ENCODE measurements at places on chromosomes 5 and 9.

DNA sequence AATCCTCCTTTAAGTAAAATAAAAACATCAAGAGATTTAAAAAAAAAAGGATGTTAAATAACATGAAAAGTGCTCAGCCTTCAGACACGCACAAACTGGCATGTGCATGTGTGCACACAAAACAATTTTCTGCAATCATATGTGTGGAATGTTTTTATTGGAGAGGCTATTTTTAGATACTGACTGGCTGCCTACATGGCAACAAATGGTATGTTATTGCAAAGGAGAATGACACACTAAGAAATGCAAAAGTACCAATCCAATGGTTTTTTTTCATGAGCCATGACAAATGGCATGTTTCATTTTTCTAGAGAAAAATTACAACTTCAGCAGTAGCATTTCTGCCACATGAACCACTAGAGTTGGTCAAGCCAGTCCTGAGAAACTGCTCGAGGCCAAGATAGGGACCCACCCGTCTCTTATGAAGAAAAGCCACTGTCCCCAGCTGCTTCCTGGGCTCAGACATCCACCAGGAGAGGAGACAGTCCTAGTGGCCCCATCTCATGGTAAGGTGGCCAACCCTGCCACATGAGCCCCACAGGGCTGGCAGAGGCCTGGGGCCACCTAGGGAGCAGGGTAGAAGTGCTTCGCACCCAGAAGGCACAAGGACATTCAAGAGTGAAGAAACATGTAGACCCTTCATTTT lies 116.4 kb downstream of the MYO10 start:
- no peak for DNase-seq

DNA sequence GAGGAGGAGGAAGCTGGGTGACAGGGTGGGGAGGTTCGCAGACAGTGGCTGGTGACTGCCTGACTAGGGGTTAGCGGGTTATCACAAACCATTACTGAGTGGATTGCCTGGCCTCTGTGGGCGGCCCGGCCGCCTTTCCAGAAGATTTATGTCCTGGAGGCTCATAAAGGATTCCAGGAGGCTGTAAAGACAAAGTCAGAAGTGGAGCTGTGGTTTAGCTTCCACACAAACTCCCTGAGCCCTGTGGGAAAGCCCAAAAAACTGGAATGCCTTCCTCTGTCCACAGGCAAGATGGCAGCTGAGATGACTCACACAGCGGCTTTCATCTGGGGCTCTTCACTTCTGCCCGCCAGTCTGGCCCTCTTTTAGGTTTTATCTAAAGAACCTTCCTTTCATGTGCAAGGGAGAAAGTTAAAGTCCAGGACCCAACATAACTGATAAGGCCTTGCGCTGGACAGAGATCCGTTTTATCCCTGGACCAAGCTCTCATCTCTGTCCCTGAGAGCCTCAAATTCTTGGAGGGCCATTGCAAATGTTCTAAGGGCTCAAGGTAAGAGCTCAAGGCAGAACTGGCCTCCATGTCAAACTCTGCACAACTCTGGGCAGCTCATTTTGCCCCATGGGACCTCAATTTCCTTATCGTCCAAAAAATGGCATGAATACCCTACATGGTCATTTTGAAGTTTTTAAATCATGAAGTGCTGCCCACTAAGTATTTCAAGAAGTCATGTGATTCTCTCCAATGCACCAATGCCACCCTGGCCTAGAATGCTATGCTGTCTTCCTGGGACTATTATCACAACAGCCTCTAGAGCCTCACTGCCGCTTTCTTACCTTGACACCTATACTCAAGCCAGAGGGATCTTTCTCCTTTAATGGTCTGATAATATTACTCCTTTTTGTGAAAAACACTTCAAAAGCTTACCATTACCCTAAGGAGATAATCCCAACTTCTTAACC lies 249.4 kb upstream of the TRIM32 start:
- peak; percentile 53 for DNase-seq

DNA sequence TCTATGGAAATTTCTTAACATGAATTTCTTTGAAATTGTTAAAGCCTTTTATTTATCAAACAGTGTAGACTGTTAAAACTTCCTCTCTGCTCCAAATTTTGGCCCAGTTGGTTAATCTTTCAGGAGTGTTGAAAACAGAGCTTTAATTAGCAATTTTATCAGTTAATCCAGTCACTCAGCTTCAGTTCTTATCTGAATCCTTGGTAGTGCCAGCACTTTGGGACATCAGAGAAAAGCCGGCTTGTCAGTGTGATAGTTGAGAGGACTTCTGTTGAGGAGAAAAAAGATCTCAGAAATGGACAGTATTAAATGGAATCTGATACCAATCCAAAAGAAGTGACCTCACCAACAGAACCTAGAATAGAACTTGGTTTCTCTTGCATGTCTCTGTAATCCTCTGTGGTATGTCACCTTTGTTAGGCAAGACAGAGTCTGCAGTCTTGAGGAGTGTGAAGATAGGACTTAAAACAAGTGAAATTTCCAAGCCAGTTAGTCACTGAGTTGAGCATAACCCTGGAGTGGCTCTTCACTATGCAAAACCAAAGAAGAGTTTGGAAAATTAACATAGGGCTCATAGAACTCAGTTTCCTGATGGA lies 251.8 kb downstream of the NNT start:
- DNase-seq = peak; percentile 93

- peak; percentile 60 for DNase-seq
Measured at GRCh38 chr9:73038613-73039012, 85.8 kb upstream of the ALDH1A1 start.

DNA sequence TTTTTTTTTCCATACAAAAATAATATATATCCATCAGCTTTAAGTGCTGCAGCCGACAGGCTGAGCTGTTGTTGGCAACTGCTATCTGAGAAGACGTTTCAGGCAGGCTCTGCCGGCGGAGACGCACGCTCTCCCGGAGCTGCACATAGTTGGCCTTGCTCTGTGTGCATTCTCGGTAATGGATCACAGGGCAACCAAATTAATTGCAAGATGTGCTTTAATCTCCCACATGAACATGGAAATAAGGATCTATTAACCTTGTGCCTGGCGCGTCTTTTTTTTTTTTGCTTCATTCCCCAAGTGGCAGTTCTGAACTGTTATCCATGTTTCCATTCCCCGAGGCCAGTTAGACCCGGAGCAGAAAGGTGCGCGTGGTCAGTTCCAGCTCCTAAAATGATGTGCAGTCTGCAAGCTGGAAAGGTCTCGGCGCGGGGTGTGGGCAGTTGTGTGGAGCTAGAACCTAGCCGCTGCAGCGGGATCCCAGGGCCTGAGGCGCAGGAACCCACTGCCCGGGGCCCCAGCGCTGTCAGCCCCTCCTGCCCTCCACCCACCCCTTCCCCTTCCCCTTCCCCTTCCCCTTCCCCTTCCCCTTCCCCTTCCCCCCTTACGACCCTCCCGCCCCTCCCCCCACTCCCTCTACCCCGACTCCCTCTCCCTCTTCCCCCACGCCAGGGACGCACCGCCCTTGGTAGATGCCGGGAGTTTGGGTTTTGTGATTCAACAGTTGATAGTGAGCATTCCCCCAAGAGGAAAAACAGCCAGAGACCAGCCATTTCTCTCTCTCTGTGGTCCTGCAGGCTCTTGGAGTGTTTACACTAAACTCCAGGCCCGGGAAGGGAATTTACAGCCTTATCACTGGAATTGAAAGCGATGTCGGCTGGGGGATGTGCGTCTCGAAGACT lies 137.8 kb downstream of the CEP120 start:
- DNase-seq = peak; percentile 82

- DNase-seq = peak; percentile 96
Measured at GRCh38 chr9:33024966-33025571, at the start of gene DNAJA1. TSS of gene DNAJA1 (plus strand) at chr9:33025273. CDS start at chr9:33026485, 1,212 bp downstream.

GRCh38 chr5:65721050-65721719 lies 724 bp downstream of the SGTB start:
- DNase-seq = peak; percentile 64

GRCh38 chr5:54049963-54050362 lies 260.4 kb downstream of the ARL15 start:
- no peak for DNase-seq

DNA sequence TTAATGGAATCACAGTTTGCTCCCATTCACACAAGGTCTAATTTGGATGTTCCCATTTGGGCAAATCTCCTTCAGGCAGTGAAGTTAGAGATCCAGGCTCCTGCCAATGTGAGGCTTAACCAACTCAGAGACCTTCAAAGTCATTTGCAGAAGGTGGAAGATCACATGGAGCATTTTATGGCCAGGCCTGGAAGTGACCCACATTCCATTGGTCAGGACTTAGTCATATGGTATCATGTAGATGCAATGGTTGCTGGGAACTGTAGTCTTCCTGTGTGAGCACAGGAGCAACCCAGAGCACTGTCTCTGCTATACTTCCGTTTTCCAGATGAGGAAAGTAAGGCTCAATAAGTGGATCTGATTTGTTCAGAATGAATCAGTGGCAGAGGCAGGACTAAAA lies 292.7 kb upstream of the SMARCA2 start:
- peak; percentile 85 for DNase-seq

GRCh38 chr5:177372034-177372896 lies 12.0 kb upstream of the SLC34A1 start:
- DNase-seq = no peak

GRCh38 chr5:143952809-143953208 lies 140.8 kb downstream of the HMHB1 start:
- DNase-seq = no peak

GRCh38 chr5:180343110-180343830 lies 9.9 kb downstream of the GFPT2 start:
- peak; percentile 75 for DNase-seq

GRCh38 chr9:77016526-77017504 lies 2.6 kb upstream of the FOXB2 start:
- peak; percentile 60 for DNase-seq

GRCh38 chr9:127021664-127022363 lies 100.6 kb downstream of the ANGPTL2 start:
- no peak for DNase-seq

GRCh38 chr5:88734191-88734640 lies 148.8 kb downstream of the MEF2C start:
- DNase-seq = no peak

GRCh38 chr5:140923601-140924000 lies 2.5 kb upstream of the PCDHAC1 start:
- DNase-seq = no peak

All from mesendoderm (in vitro differentiated cells).